ENCODE measurements at places on chromosomes 12 and 14.

GRCh38 chr12:101455685-101456084 lies 19.5 kb upstream of the SPIC start:
- H3K4me1 ChIP-seq = no peaks in the 10 kb centered on the region
- H3K36me3 ChIP-seq = no peaks in the 10 kb centered on the region
- DNase-seq = no peak
- no peak overlapping the region for H3K4me3 ChIP-seq
- no peaks in the 10 kb centered on the region for H3K27me3 ChIP-seq
- H3K27ac ChIP-seq = no peak overlapping the region

GRCh38 chr12:101919447-101919846 lies 42.1 kb downstream of the DRAM1 start:
- no peak for DNase-seq

DNA sequence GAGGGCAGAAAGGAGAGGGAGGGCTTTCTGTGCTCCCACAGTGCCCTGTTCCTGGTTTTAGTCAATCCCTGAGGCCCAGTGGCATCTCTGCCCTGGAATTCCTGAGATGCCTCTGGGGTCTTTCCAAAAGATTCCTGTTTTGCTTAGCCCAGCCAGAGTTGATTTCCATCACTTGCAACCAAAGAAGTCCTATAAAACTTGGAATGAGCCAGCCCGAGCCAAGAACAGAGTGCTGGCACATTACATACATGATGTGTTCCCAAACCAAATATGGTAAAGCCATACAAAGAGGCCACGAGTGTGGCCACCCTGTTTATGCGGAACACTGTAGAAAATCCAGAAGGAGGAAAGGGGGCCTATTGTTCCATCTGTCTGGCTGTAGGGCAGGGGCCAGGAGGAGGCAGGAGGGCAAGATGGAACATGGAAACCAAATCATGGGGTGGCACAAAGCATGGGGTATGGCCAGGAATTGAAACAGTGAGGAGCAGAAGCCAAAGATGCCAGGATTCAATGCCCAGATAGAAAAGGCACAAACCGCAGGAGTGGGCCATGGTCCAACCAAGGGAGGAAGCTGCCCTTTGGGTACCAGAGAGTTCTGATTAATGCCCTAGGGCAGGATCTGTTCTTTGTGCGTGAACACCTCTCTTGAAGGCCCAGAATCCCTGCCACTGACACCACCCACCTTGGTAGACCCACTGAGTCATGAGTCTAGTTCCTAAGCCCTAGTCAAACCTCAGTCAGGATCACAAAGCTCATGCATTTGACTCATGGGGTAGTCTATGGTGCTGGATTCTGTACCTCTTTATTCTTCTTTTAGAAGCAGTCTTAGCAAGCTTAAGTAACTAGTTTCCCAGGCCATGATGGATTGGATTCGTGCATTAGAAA lies 75.2 kb downstream of the LRRC74A start:
- H3K27me3 ChIP-seq = no peaks in the 10 kb centered on the region
- H3K27ac ChIP-seq = no peak overlapping the region
- H3K36me3 ChIP-seq = no peaks in the 10 kb centered on the region
- no peak for DNase-seq
- H3K4me3 ChIP-seq = no peak overlapping the region

DNA sequence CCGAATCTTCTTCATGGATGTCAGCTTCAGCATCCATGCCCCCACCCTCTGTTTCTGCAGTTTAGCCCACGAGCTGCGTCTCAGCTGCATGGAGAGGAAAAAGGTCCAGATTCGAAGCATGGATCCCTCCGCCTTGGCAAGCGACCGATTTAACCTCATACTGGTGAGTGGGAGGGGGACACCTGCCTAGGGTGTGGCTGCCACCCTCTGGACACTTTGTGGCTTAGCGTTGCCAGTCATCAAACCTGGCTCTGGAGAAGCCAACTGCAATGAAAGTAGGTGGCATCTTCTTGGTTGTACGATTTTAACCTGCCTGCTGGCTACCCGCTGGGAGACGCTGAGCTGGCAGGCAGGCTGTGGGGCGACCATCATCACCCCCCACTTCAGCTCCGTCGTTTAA lies 16.7 kb downstream of the DCAF4 start:
- H3K27me3 ChIP-seq = no peaks in the 10 kb centered on the region
- H3K4me3 ChIP-seq = no peak overlapping the region
- no peak overlapping the region for H3K27ac ChIP-seq
- no peaks in the 10 kb centered on the region for H3K4me1 ChIP-seq
- H3K36me3 ChIP-seq = peaks cover 4% of the 10 kb centered on the region

DNA sequence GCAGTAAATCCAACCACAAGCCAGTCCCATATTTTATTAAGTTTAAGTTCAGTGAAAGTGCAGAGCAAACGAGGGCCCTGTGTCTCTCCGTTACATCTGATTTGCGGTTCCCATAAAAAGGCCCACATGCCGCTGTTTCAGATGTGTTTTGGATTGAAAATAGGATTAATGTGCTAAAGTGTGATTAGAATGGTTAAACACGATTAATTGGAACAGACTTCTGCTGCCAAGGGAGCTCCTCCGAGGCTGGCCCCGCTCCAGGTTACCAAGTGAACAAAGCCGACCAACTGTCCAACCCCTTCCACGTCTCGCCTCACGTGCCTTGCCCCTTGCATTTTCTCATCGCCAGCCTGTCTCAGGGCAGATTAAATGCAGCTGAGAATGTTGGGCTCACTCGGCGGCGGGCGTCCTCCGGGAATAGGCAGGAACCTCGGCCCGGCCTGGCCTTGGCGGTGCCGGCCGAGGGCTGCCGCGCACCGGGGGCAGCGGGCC lies 166.5 kb upstream of the GSC start:
- H3K36me3 ChIP-seq = no peaks in the 10 kb centered on the region
- no peaks in the 10 kb centered on the region for H3K27me3 ChIP-seq
- H3K4me1 ChIP-seq = no peaks in the 10 kb centered on the region

DNA sequence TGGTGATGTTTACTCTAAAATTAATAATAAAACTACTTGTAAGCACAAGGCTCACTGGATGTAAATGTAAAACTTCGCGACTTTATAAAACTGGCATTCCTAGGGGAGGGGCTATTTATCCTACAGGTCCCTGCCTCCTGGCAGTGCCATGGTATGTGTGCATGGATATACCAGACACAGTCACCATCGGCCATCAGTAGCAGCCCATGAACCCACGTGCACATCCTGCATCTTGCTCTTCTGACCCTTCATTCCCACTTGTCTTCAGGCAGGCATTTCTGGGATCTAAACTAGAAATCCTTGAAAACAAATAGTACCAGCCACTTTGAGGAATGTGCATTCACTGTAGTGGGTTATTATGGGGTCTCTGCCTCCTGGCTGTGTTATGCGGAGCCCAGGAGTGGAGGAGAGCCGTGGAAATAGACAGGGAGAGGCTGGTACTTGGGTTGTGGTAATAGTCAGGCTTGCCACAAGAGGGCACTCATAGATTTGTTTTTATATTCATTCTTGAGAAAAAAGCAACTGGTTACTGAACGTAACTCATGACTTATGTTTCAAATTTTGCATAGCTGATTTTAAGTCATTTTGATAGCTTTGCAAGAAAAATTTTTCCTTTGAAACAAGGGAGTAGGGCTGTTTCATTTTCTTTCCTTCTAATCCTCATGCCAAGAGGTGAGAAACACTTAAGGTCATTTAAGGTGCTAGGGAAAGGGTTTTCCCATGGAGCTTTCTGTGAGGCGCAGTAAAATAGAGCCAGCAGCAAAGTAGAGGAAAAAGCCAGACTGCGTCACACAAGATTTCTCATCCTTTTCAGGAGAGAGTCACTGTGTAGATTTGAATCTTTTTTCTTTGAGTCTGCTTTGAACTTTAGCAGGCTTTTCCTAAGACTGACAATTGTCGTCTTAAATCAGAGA lies 17.4 kb upstream of the GALNT16 start:
- H3K4me3 ChIP-seq = no peak overlapping the region
- peak; percentile 73 for DNase-seq
- H3K27ac ChIP-seq = no peak overlapping the region
- no peaks in the 10 kb centered on the region for H3K27me3 ChIP-seq

DNA sequence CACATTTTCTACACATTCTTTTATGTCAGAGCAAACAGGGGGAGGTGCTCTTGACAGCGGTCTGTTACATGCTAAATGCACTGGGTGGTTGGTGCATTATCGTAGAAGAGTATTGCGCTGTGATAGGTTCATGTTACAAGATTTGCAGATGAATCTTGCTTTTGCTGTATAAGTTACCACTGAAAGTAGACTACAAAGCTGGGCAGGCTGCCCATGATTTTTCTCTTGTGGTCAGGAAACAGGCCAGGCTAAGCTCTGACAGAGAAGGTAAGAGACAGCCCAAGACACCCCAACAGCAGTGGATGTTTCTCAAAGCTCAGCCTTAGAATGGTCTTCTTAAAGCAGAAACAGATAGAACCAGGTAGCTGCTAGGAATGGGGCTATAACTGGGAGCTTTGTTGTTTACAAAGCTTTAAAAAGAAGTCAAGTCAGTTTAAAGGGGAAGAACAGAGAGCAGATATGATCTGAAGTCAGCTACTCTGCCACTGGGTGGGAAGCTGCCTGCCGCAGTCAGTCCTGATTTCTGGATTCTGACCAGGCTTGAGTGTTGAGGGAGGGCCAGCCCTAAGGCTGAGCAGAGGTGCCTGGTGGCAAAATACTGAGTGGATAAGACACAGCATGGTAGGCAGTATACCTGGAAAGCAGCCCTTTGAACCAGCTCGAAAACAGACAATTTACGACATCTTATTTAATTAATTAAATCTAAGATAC lies 9.4 kb downstream of the KCNA1 start:
- no peak overlapping the region for H3K27ac ChIP-seq
- no peak overlapping the region for H3K4me3 ChIP-seq
- H3K4me1 ChIP-seq = no peaks in the 10 kb centered on the region
- DNase-seq = no peak

DNA sequence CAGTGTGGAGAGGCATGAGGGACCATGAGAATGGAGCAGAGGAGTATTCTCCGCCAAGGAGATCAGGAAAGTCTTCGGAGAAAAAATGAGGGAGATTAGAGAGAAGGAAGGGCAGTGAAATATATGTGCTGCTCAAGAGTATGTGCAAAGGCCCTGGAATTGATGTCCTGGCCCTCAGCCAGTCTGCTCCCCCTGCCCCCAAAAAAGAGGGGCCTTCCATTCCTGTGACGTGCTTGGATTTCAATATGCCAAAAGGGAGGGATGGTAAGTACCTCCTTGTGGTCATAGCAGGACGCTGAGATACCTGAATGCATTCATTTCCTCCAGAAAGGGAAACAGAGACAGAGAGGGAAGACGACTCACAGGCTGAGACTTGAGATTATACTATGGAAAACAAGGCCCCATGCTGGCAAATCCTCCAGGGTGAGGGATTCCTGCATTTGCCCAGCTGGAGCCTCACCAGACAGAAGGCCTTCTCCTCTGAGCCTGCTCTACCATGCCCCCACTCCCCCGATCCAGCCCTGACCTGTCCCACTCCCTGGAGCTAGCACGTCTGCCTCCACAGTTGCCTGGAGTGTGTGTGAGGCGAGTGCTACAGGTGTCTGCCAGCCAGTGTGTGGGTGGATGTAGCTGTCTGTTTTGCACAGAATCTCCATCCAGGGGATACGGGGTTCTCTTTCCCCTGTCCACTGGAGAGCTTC lies 3.9 kb upstream of the RARG start:
- no peaks in the 10 kb centered on the region for H3K36me3 ChIP-seq
- H3K4me3 ChIP-seq = no peak overlapping the region
- peak overlapping the region; percentile 28 for H3K27ac ChIP-seq
- no peaks in the 10 kb centered on the region for H3K27me3 ChIP-seq
- peak; percentile 88 for DNase-seq

DNA sequence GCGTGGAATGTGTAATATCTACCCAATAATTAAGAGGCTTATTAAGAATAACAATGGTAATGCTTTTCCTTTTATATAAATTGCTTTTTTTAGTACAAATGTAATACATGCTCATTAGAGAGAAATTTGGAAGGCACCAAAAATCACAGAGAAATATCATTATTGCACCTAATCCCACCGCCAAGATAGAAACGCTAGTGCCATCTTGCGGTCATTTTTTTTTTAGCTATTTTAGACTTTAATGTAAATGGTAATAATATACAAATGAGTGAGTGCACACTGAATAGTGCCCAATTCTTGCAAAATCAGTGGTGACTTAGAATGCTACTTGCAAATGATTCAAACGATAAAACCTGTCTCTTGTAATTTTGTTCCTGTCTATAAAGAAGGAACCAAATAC lies 576.8 kb upstream of the TMEM132C start:
- no peak overlapping the region for H3K27ac ChIP-seq
- no peak for DNase-seq
- H3K27me3 ChIP-seq = no peaks in the 10 kb centered on the region
- no peaks in the 10 kb centered on the region for H3K36me3 ChIP-seq

- no peak for DNase-seq
- no peak overlapping the region for H3K4me3 ChIP-seq
- no peaks in the 10 kb centered on the region for H3K36me3 ChIP-seq
- H3K27ac ChIP-seq = no peak overlapping the region
- H3K4me1 ChIP-seq = no peaks in the 10 kb centered on the region
Measured at GRCh38 chr14:37438444-37438843, 156.6 kb downstream of the FOXA1 start.
